Ovary (tissue), 10 donors: ENCODE measurements at places on chromosomes 12 and 14.

GRCh38 chr14:68361231-68361630, 431.6 kb downstream of the ZFP36L1 start:
- peak; percentile 27 for DNase-seq

DNA sequence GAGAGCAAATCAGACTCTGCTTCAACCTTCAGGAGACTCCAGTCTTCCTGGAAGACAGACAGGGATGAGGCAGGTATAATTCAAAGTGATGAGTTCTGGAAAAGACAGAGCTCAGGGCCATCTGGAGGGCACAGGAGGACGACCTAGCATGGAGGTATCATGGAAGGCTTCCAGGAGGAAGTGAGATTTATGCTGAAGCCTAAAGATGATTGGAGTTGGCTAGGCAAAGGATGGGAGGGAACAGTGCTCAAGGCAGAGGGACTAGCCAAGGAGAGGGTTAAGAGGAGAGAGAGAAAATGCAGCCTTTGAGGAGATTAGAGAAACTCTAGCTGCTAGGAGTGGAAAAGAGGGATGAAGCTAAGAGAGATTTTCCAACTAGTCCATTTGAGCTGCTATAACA, 438.5 kb downstream of the MED13L start:
- DNase-seq, result no peak

DNA sequence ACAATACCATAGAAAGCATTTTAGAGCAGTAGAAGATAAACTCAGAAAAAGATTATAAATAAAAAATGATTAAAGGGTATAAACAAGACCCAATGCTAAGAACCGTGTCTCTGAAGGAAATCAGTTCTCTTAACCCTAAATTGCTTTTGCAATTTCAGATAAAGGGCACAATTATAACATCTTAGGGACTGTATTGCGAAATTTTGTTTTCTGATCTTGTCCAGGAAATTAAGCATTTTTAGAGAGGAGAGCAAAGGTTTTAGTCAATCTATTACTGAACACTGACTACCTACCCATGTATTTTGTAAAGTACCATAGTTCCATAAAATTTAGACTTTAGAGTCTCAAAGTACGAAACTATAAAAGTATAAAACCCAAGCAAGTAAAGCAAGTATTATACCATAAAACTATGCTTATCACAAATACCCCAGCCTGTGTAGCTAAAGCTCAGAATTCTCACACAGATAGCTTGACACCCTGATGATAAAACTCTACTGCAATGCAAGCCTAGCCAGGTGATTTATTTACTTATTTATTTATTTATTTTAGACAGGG, 6.8 kb upstream of the CHPT1 start:
- DNase-seq, result no peak

GRCh38 chr12:24062642-24063245, 113.3 kb upstream of the SOX5 start:
- no peak for DNase-seq

DNA sequence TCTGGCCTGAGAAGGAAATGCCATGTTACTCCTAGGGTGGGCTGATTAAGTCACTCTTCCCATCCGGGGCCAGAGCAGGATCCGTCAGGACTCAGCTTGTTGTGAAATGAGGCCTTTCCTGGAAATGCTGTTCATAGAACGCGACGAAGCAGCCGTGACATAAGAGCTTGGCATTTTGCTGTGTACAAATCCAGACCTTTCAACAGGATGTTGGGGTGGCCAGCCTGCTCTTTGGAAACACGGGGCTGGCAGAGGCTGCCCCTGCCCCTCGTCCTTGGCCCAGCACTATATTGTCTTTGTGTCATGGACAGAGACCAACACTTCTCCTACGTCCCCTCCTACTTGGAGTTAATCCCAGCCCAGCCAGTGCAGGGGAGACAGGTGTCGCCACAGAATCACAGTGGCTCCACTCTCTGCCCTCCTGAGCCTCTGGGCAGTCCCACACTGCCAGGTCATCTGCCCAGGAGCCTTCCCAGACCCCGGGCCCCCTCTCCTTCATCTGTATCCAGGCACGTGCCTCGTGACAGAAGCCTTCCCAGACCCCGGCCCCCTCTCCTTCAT, 18.6 kb upstream of the EIF5 start:
- DNase-seq, result peak; percentile 69

DNA sequence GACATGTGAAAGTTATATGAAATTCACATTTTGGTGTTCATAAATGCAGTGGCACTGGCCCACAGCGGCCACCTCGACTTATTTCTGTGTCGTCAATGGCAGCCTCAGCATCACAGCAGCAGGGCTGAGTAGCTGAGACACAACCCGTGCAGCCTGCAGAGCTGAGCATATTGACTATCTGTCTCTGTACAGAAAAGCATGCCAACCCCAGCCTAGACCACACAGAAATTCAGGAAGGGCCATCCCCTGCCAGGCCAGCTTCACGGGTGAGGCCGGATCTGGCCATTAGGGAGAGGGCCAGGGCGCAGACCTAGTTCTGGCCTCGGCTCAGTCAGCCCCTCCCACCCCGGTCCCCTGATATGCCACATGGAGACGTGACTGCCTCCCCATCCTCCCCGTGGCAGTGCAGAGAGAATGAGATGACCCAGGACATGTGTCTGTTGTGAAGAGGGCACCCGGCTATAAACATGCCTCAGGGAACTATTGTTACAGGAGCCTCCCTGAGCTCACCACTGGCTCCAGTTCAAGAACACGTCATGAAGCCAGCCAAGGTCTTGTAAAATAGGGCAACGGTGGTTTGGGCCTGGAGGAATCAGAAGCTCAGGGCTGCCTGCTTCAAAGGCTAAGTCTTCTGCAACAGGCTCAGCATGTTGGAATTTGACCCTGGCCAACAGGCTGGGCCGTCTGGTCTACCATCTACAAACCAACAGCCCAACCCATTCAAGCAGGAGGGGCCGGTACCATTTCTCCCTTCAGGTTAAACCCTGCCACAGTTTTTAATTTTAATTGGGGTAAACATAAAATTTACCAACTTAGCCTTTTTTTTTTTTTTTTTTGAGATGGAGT, 25.5 kb downstream of the SCARB1 start:
- DNase-seq, result peak; percentile 87

GRCh38 chr12:61676520-61676919, 583.7 kb upstream of the USP15 start:
- DNase-seq, result no peak

DNA sequence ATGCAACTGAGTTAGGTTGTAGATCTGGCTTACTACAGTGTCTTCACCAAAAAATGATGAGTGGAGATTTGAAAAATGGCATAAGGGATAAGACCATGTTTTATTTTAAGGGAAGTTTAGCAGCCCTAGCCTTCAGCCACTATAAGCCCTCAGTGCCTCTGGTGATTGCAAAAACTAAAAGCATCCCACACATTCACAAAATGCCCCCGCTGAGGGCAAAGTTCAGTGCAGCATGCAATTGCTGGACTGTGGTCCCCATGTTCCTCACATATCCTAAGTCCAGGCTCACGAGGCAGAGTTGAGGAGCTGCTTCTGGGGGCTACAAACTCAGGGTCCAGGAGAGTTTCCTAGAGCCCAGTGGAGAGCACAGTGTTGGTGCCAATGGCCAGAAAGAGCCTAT, 29.6 kb upstream of the NCOR2 start:
- no peak for DNase-seq

DNA sequence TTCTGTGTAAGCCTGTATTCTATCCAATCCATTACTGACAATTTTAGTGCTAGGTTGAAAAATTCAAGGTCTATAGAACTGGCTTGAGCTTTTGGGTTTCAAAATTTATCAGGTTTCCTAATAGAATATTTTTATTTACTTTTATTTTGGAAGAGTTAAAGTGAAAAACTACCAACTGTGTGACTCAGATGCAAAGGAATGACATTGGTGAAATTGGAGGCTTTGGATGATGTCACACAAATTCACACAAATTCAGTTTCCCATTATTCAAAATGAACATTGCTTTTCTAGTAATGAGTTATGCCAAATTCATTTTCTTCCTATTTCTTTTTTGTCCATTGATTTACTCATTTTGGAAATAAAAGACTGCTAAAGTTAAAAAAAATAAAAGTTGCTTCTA, 186.9 kb downstream of the ALX1 start:
- no peak for DNase-seq

DNA sequence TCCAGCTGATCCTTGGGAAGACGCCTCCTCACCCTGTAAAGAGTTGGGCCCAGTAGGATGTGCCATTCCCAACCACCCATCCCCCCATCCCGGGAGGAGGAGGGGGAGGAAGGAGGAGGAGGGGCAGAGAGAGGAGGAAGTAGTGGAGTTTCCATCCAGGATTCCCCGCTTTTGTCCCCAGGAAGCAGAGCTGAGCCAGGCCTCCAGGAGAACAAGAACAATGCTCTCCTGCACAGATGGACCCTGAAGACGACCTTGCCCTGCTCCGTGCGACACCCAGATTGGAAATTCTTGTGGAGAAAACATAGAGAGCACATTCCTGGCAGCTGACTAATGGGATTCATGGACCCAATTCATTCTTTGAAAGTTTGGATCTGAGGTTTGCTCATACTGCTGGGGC, 132.3 kb upstream of the CRY1 start:
- no peak for DNase-seq

DNA sequence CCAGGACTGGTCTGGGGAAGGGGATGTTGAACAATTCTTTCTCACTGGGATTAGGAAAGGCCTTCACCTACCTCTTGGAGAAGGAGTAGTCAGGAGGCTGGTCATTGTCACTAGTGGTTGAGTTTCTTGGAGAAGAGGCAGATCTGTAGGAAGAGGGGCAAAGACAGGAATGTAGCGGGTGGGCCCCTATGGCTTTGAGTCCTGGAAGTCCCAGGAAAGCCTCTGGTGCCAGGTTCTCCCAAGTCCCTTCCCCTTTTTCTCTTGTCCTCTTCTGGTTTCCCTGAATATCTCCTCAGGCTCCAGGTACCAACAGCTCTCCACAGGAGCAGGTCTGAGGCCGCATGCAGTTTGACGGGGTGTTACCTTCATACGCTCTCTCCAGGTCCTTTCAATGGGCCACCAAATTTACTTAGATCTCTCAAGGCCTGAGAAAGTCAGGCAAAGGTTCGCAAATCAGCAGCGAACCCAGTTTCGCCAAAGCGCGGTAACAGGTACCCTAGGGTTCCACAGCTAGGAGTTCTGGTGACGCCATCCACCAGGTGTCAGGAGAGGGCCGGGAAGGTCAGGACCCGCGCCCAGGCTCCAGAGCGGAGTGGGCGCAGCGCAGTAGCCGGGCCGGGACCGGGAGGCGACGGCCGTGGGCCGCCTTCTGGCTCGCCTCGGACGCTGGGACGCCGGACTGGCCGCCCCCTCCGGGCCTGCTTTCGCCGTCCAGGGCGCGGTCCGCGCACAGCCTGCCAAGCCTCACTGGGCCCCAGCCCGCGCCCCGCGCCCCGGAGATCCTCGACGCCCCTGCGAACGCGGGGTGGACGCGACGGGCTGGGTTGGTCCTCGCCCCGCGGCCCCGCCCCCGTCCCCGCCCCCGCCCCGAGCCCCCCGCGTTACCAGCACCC, 795 bp downstream of the SMAGP start:
- peak; percentile 25 for DNase-seq

- no peak for DNase-seq
Measured at GRCh38 chr12:61796846-61797245, 463.4 kb upstream of the USP15 start.

DNA sequence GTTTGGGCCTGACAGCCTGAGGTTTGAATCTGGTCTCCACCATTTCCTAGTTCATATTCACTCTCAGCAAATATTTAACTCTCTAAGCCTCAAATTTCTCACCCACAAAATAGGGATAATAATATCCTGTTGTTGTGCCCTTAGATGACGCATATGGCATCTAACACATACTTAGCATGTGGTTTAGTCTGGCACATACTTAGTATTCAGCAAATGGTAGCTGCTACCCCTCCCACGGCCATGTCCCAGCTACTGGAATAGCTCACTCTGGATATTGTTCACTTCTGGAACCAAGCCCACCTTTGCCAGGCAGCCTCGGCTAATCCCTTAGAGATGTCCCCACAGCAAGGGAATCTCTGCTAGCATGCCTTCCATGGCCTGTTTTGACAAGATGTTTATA, 53.3 kb downstream of the BICD1 start:
- DNase-seq, result no peak

GRCh38 chr12:127655691-127656090, 611.3 kb upstream of the TMEM132C start:
- DNase-seq, result no peak

GRCh38 chr14:102241147-102241546, 63.8 kb downstream of the MOK start:
- no peak for DNase-seq

- DNase-seq, result no peak
Measured at GRCh38 chr12:122842505-122843405, 7.5 kb downstream of the HIP1R start.

- DNase-seq, result no peak
Measured at GRCh38 chr14:92413379-92413778, 90.4 kb downstream of the SLC24A4 start.

GRCh38 chr12:105164068-105164467, 56.5 kb downstream of the WASHC4 start:
- no peak for DNase-seq

- no peak for DNase-seq
Measured at GRCh38 chr12:27400856-27401354, 45.6 kb upstream of the SMCO2 start.

- DNase-seq, result no peak
Measured at GRCh38 chr12:132067182-132067581, 76.9 kb downstream of the DDX51 start.

DNA sequence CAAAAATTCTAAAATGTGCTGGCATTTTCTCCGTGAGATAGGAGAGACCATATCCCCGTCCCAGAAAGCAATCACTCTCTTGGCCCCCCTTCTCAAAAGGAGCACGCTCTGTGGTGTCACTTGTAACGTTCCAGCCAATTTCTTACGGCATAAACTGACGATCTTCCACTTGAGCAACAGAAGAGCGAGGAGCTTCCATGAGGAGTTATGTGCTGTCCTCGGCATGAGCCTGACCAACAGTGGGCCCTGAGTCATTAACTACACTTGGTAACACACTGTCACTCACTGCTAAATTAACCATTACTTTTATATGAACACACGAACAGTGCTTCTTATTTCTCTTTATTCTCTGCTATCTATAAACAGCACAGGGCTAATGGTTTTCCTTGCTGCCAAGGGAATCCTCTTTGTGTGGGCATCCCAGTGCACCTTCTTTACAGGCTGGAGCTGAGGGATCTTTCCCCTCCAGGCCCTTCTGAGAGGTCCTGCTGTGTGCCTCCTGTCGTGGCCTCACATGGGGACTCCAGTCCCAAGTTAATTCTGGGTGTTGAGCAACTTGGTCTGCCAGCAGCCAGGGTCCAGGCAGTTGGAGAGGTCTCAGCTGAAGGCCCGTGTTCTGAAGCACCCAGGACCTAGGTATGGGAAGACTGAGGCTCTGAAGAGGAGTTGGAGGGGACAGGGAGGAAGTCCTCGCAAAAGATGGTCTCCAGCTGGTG, 9.4 kb downstream of the SLC6A13 start:
- no peak for DNase-seq

DNA sequence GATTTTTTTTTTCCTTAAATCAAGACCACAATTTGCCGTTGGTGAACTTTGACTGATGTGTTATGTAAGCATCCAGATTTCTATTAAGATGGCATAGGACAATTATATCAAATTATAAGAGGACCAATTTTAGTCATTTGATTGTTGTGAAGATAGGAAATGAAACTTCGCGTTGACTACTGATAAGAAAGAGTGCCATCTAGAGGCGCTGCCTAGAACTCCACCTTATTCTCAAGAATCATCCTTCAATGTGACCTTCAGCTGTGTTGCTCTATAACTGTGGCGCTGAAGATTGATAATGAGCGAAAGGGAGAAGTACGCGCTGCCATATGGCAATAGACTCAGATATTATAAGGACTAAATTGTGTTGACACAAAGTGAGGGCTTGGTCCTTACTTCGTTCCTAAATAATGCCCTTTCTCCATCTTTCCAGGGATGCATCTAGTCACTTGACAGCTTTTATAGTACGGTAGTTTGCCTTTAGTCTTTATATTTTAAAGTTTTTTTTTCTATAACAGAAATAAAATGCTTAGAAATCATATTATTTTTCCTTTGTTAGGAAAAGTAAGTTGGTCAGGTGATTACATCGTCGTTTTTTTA, 350.8 kb upstream of the STXBP6 start:
- no peak for DNase-seq
